NCI-H82 (cell line): ENCODE measurements at places on chromosomes 2 and 18.

DNA sequence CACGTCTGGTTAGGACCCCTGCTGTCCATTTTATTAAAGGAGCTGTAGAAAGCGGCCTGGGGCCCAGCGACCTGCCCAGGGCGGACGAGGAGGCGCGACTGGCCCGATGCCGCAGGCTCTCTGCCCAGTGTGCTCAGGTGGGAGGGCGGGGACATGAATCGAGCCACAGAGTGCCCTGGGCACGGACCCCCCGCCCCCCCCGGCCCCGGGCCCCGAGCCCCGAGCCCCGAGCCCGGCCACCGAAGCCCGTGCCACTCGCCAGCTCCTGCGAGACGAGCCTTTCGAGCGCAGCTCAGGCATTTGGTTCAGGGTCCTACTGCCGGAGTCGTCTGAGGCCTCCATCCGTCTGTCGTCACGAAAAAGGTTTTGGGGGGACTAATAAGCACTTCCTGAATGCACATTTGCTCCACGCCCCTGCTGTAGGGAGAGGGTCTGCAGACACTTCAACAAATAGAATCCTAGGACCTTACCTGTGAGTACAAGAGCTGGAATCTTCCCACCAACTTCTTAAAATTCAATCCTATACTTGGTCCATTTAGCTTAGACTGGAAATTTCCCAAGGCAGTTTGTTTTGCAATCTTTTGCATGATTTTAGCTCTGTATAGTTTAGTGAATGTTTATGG lies 602 bp upstream of the ADAM17 start:
- peak; percentile 72 for DNase-seq

GRCh38 chr2:62391696-62392095 lies 114.3 kb downstream of the TMEM17 start:
- no peak for DNase-seq

- DNase-seq, result no peak
These were observed 252.1 kb upstream of the SLC14A2 start for GRCh38 chr18:45363196-45363595.

DNA sequence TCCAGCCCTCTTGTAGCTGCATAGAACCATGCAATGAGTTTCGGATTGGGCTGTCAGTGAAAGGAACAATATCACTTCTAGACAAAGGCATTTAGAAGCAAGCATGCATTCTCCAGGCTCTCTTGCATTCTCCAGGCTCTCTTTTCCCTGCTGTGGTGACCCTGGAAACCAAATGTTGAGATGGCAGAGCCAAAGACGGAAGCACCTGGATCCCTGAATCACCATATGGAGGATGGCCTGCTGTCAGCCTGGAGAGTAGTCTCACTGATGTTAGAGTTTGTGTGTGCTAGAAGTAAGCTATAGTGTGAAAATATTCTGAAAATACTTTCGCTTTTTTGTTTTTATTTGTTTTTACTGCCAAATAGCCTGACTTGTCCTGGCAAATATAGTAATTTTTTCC lies 203.9 kb downstream of the C1D start:
- no peak for DNase-seq

DNA sequence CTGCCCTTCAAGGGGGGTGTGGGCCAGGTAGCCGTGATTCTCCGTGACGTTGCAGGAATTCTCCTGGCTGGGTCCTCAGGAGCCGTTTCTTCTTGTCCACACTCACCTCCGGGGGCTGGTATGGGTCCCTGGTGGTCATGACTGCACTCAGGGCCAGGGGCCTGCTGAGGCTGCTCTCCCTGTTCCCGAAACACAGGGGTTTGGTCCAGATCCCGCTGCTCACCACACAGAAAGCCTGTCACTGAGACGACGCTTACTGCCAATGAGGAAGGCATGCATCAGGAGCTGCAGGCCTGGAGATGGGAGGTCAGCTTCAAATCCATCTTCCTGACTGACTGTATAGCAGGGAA lies 160.7 kb downstream of the RTP5 start:
- no peak for DNase-seq

GRCh38 chr2:21467910-21468309 lies 344.1 kb downstream of the TDRD15 start:
- no peak for DNase-seq

DNA sequence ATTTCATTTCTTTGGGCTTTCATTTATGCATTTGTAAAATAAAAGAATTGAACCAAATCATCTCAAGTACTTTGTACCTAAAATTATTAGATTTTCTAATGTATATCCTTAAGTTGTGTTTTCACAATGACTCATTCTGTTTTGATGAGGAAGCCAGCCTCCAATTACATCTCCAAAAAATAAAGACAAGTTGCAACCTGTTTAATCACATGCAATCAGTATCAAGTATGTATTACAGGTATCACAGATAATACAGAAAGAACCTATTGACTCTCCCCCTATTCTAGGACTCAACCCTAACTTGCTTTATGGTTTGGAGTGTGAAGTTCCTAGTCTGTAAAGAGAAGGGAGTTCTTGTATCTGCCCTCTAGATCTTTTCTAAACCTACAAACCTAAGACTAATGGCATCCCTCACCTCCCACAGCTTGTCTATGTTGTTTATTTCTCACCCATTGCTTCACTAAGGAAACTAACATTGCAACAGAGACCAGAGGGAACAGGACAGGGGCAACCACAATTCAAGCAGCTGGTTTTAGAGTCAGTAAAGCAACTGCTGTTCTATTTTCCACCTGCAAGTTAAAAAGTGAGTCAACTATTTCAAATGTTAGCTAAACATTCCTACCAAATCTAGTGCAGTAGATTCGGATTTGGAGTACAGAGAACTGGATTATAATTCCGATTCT lies 141.1 kb upstream of the ETAA1 start:
- no peak for DNase-seq

GRCh38 chr2:145380436-145381017 lies 860.6 kb upstream of the ZEB2 start:
- peak; percentile 7 for DNase-seq

DNA sequence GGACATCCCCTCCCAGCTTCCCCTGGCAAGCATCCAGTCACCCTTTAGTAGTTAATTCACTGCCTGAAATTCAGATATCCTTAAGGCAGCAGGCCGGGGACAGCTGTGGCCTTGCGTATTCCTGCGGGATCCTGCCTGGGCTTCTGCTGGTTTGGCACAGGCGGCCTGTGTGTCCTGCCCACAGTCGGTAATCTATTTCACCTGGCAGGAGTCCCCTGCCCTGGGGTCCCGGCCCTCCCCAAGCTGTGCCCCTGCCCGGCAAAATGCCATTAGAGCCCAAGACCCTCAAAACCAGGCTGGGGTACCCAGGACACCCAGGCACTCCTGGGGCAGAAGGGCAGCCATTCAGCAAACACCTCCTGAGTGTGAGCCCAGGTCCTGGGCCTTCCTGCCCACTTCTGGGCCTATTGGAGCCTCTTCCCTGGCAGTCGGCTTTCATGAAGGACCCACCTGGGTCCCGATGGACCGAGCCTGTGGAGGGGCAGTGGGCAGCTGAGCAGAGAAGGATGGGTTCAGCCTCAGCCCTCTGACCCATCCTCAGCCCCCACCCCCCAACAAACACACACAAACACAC lies 11.6 kb downstream of the CROCC2 start:
- no peak for DNase-seq

- DNase-seq, result no peak
These were observed 208.0 kb downstream of the GALR1 start for GRCh38 chr18:77457681-77458080.

DNA sequence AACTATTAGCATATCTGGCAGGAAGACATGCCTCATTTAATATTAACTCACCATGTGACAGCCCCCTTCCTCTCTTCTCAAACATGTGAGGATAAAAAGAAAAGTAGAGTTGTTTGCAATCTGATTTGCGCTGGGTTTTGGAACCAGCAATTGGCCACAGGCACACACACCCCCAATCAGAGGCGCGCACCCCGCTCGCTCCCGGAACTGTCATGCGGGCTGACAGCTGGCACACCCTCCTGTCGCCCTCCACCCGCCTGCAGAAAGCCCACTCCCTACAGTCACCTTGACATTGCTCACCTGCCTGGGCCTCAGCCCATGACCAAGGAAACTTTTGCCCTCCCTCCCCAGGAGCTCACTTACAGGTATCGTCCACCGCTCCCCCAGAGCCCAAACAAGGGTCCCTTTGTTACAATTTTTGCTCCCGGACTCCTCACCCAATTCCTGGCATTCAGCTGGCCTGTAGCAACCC lies 1.1 kb downstream of the COBLL1 start:
- DNase-seq, result peak; percentile 73

DNA sequence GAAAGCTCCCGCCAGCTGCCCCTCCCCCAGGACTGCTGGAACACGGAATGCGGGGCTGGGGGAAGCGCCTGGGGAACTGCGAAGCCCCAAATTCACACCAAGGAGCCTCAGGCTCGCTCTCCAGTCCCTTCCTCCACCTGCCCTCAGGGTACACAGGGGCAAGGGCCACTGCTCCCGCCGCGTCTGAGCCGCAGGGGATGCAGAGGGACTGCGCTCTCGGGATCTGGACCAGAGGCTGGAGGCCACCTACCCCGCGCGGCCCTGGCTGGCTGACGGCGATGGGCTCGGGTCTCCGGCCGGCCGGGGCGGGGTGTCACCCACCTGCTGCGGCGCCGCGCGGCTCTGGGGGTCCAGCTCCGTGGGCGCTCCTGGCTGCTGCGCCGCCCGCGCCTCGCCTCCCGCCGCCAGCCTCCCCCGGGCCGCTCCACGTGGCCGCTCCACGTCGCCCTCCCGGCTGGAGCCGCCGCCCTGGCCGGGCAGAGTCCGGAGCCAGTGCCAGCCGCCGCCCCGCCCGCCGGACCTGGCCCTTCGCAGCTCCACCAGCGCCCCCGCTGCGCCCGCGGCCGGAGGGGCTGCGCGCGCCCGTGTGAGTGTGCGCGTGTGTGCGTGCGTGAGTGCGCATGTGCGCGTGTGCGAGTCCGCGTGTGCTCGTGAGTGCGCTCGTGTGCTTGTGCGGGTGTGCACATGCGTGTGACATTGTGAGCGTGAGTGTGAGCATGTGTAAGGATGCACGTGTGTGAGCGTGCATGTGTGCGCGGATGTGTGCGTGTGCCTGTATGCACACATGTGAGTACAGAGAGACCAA lies at the start of gene CGREF1:
Gene CGREF1 (minus strand): TSS at position 604 of the 805 bp plus-strand sequence. CDS start 14,762 bp downstream, outside the sequence.
- peak; percentile 63 for DNase-seq

- peak; percentile 45 for DNase-seq
These were observed 622.6 kb downstream of the EPHA4 start for GRCh38 chr2:220949466-220949865.

- DNase-seq, result peak; percentile 85
These were observed 563.9 kb downstream of the DCC start for GRCh38 chr18:52903857-52904256.

DNA sequence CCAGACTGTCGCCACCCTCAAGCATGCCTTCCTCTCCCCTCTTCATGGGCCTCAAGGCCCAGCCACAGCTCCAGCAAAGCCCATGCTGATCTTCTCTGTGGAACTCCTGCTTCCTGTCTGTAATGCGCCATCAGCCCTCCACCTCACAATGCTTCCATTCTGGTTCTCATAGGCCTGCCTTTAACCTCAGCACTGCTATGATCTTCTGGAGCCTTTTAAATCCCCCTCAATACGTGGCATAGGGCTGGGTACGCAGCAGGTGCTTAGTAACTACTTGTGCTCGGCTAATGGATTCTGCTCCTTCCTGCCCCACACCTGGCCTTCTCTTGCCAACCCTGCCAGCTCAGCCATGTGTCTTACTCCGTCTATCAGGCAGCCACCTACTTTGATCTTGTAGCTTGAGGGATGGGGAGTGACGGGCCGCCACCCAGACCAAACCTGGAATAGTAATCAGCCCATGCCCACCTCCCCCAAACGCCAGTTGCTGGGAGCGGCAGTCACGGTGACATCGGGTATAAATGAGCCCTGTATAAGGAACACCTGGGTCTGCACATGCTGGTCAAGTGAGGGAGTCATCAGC lies 106.7 kb upstream of the MCFD2 start:
- no peak for DNase-seq

- DNase-seq, result no peak
These were observed 105.0 kb downstream of the FIGN start for GRCh38 chr2:163630836-163631235.

GRCh38 chr2:241608881-241609280 lies 28.1 kb downstream of the THAP4 start:
- DNase-seq, result no peak

GRCh38 chr2:24792874-24793760 lies at the start of the genes CENPO and PTRHD1:
Gene CENPO, plus strand, starts transcription at chr2:24793425. Its CDS starts 495 bp downstream, at chr2:24793920.
Gene PTRHD1, minus strand, starts transcription at chr2:24793391. Its CDS starts 14 bp downstream, at chr2:24793377.
- DNase-seq, result peak; percentile 98
